ENCODE measurements at places on chromosomes 12 and 14.
A peak's percentile ranks its signal among the peaks of the same experiment; 100 is the strongest.

- DNase-seq, result no peak
Measured at GRCh38 chr14:105418269-105419194, 1.1 kb upstream of the MTA1 start.

- no peak for DNase-seq
Measured at GRCh38 chr12:15011162-15011561, 38.3 kb downstream of the PDE6H start.

GRCh38 chr12:103249607-103250006, 246.2 kb downstream of the C12orf42 start:
- DNase-seq, result no peak

DNA sequence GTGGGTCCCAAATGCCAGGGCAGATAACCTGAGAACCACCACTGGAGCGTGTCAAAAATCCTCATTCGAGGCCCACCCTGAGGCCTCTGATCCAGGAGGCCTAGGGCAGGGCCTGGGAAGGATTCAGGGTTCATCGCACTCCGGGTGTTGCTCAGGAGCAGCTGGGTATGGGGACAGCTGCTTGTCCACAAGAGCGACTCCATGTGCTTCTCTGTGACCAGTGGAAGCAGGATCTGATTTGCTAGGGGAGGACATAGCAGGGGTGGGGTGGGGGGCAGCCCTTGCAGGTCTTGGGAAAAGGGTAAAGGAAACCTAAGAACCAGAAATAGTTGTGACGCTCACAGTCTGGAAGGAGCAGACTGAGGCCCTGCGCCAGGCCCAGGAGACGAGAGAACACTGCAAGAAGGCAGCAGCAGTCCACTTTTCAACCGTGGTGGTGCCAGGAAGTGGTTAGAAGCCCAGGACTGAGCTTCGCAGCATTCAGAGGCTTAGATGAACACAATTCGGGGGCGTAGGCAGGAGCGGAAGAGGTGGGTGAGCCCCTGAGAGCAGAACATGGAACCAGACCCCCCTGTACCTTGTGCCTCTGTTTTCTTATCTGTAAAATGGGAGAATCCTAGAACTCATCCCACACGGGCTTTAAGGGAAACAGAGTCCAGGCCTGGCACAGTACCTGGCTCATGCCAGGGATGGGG, 33.7 kb downstream of the ITPK1 start:
- DNase-seq, result no peak

GRCh38 chr12:60421741-60422140, 825.9 kb downstream of the SLC16A7 start:
- DNase-seq, result no peak

DNA sequence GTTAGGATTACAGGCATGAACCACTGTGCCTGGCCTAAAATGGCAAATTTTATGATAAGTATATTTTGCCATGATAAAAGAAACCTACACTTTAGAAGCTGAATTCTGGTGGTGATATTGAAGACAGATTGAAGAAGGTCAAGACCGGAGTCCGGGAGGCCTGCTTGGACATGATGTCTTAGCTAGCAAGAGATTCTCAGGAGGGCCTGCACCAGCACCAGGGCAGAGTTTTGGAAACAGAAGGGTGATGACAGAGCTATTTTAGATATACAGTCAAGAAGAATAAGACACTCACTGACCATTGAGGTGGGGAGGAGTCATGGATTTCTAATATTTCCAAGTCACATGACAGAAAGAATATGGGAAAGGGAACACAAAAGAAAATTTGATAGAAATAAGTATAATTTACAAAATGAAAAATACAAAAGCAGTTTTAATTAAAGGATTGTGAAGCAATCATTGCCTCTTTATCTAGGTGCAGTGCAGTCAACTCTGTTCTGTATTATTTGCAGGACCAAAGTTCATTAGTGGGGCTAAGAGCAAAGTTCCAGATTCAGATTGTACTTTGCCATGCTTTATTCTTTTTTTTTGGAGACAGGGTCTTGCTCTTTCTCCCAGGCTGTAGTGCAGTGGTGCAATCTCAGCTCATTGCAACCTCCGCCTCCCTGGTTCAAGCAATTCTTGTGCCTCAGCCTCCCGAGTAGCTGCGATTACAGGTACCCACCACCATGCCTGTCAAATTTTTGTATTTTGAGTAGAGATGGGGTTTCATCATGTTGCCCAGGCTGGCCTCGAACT, 9.3 kb upstream of the PPP4R3A start:
- DNase-seq, result no peak

DNA sequence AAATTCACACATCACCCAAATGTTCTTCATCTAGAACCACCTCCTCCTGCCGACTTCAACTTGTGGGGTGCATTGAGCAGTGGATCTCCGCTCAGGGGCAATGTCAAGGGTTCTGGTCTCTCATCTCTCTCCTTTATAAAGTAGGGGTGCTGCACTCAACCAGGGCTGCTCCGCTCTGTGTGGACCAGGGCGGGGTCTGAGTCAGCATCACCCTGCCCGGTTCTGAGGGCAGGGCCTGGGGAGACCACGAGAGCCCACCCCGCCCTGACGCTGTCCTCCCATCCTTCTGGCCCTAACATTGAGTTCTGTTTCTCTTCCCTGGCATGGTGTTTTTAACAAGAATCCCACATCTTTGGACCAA, 311.6 kb upstream of the DIO3 start:
- no peak for DNase-seq

- DNase-seq, result peak; percentile 68
Measured at GRCh38 chr14:77123381-77124325, 17.9 kb downstream of the ZDHHC22 start.

GRCh38 chr14:67764496-67764895, 51.9 kb downstream of the ZFYVE26 start:
- DNase-seq, result no peak

- no peak for DNase-seq
Measured at GRCh38 chr12:89350260-89350629, 2.1 kb downstream of the DUSP6 start.

GRCh38 chr12:13002301-13003097, 2.4 kb upstream of the HEBP1 start:
- no peak for DNase-seq

DNA sequence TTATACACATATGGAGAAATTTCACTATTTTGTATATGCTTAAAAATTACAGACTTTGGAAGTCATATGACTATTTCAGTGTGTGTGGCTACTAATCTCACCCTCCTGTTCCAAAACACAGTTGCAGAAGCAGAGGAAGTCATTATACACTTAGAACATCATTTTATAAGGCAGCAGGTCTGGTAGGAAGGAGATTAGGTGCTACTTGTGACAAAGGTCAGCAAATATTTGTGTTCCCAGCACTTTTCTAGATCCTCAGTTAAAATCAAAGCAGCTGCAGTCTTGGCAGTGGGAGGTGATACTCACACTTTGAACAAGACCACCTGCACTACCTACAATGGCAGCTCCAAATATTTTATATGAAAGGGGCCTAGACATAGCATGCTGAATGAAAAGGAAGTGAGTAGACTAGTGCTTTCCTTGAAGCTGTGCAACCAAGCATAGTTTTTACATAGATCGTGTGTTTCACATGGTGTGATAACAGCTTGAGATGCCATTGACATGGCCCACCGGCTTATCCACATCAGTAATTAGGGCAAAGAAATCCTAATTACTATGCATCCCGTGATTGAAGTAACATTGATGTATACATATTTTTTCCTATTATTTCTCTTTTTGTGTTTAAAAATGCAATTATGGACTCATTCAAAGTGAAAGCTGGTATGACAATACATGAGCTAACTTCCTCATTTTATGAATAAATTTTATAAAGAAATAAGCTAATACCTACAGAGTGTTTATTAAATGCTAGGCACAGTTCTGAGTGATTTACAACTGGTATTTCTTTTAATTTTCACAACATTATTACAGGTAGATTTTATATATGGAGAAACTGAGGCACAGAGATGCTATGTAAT, 5.3 kb downstream of the GYS2 start:
- no peak for DNase-seq
